Smooth muscle cell of trachea (primary cell): ENCODE measurements at places on chromosomes 13 and 19. TPM values are rescaled to one million over a fixed set of nuclear protein-coding genes. Genes with fewer than 3 reads are reported as not detected.

Gene TMEM150B
- total RNA-seq: not detected in 2 replicates

Gene RSPH6A
- total RNA-seq: 0.15 and 0.17 TPM in 2 replicates

Gene TUBB4A
- total RNA-seq: not detected in 2 replicates

Gene MRPS12
- 24.5 and 35.5 TPM in 2 replicates for total RNA-seq

Gene CYP4F2
- not detected in 2 replicates for total RNA-seq

Gene ZNF546
- total RNA-seq: 7.0 and 10.6 TPM in 2 replicates

Gene LILRA1
- not detected in 2 replicates for total RNA-seq

Gene CBLC
- not detected in 2 replicates for total RNA-seq

Gene KCTD12
- 64.7 and 78.5 TPM in 2 replicates for total RNA-seq
